Fibroblast of skin of right biceps (primary cell): ENCODE measurements at places on chromosomes 4 and X.

DNA sequence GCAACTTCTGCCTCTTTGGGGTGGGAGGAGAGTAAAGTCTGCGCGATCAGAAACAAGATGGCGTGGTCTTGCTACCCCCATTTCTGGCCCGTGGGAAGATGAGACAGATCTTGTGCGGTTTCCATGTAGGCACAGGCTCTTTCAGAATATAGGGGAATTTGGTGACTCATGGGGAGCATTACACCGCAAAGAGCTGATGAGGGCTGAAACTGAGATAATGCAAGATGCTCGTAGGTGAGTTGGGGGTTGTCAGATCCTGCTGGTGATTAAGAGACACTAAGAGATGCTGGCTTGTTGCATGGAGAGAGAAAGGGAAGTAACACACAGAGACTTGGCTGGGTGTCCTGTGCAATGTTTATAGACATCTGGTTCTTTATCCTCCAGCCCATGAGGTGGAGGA lies 1.5 kb downstream of the EVC start:
- DNase-seq = peak; percentile 85

- DNase-seq = no peak
Measured at GRCh38 chr4:22463179-22463578, 52.7 kb downstream of the ADGRA3 start.

GRCh38 chrX:103779141-103779789 lies 2.6 kb downstream of the PLP1 start:
- peak; percentile 11 for DNase-seq

DNA sequence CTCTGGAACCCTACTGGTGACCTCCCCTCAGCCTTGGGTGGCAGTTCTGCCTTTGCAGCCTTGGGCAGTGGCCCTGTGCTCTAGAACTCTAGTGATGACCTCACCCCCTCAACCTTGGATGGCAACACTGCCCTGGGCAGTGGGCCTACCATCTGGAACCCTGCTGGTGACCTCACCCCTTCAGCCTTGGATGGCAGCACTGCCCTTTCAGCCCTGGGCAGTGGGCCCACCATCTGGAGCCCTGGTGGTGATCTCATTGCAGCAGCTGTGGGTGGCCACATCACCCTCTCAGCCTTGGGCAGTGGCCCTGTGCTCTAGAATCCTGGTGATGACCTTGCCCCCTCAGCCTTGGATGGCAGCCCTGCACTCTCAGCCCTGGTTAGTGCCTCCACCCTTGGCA lies 129.3 kb downstream of the RBMX2 start:
- DNase-seq = no peak

GRCh38 chrX:23694606-23695005 lies 27.3 kb downstream of the PRDX4 start:
- peak; percentile 53 for DNase-seq

GRCh38 chrX:37658343-37659030 lies 27.1 kb upstream of the XK start:
- no peak for DNase-seq

DNA sequence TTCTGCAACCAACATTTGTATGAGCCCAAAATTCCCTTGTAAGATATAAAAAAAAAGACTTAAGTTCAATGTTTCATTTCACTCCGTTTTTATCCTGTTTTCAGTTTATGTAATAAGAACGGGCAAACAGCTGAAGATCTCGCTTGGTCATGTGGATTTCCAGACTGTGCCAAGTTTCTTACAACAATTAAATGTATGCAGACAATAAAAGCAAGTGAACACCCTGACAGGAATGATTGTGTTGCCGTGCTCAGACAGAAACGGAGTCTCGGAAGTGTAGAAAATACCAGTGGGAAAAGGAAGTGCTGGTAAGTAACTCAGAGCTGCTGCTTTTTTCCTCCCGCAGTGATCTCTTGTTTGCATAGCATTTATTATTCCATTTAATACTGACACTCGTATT lies 2.8 kb downstream of the ANKRD37 start:
- DNase-seq = no peak

- DNase-seq = no peak
Measured at GRCh38 chr4:142530728-142531127, 315.4 kb downstream of the INPP4B start.

GRCh38 chr4:159175989-159176375 lies 73.1 kb downstream of the RAPGEF2 start:
- no peak for DNase-seq

DNA sequence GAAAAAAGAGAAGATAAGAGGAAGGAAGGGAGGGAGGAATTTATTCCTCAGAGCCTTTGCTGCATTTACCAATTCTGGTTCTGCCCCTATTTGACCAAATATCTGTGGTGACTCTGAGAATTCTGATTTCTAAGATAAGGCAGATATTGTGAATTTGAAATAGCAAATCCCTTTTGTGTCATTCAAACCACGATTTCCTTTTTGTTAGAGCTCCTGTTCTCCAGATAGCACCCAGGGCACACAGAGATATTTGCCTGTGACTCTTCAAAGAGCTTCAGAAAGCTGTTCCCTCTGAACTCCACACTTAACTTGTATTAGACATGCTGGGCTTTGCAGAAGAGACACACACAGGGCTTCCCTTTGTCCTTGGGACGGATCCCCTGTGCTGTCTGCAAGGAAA lies 272.2 kb downstream of the DHRSX start:
- peak; percentile 8 for DNase-seq

DNA sequence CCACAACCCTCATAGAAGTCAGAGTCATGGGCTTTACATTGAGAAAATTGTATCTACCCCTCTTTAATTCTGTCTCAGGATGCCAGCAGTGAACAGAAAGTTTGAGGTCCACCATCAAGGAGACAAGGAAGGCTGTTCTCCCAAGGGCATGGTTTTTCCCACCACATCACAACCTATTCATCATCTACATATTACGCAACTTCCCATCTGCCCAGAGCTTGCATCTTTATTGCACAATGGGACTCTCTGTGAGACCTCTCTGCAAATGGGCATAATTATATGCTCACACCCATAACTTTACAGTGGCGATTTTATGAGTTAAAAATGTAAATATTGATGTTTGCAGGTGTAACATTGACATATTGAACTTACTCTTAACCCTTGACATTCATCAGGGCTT lies 38.9 kb downstream of the PAGE2 start:
- peak; percentile 1 for DNase-seq

- DNase-seq = no peak
Measured at GRCh38 chr4:81459228-81459627, 12.5 kb downstream of the RASGEF1B start.

- DNase-seq = no peak
Measured at GRCh38 chr4:77662396-77662795, 56.8 kb downstream of the CXCL13 start.

DNA sequence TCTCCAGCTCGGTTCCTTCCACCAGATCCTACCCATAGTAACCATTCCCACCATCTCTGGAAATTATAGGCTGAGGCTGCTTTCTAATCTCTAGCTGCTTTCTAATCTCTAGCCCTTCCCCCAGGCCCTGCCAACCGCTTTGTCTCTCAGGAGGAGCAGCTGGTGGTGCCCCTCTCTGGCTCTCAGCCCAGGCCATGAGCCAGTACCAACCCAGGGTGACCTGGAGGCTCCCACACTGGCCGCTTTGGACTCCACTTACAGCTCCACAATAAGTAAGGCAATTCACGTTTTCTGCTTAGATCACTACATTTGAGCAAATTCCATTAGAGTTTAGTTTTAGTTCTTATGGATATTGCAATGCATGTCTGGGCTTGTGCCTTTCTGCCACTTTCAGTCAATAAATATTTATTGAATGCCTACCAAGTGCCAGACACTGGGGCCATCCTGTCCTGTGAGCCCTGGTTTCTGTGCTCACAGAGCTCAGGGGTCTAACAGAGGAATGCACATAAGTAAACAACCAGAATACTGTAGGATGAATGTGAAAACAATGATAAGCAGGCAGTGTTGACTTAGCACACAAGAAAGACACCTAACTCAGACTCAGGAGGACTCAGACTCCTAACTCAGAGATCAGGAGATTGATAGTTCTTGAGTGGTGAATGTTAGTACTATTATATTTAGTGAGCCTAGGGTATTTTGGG lies 38.9 kb downstream of the SMC1A start:
- DNase-seq = no peak

- peak; percentile 15 for DNase-seq
Measured at GRCh38 chrX:6980981-6981380, 166.5 kb upstream of the STS start.

GRCh38 chrX:153502131-153502530 lies 7.4 kb downstream of the BGN start:
- no peak for DNase-seq
